ENCODE measurements at places on chromosomes 7 and 10.
A peak's percentile ranks its signal among the peaks of the same experiment; 100 is the strongest.

DNA sequence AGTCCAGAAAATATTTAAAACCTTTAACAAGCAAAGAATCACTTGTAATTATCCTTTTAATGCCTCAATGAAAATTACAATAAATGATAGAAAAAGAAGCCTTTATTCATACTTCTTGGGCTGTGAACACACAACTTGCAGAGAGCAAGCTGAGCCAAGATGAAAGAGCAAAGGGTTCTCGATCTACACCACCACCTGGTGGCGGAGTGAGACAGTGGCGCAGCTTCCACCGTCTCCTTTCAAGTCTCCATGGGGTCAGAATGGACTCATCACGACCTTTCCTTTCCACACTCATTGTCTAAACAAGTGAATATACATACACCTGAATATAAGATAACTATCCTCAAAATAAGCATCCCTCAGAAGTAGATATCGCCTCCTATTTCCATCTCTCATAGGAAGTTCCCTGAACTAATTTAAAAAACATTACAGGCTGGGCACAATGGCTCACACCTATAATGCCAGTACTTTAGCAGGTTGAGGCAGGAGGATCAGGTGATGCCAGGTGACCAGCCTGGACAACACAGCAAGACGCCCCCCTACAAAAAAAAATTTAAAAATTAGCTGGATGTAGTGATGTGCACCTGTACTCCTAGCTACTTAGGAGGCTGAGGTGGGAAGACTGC, 40.7 kb downstream of the ATE1 start:
- peak; percentile 74 for DNase-seq

DNA sequence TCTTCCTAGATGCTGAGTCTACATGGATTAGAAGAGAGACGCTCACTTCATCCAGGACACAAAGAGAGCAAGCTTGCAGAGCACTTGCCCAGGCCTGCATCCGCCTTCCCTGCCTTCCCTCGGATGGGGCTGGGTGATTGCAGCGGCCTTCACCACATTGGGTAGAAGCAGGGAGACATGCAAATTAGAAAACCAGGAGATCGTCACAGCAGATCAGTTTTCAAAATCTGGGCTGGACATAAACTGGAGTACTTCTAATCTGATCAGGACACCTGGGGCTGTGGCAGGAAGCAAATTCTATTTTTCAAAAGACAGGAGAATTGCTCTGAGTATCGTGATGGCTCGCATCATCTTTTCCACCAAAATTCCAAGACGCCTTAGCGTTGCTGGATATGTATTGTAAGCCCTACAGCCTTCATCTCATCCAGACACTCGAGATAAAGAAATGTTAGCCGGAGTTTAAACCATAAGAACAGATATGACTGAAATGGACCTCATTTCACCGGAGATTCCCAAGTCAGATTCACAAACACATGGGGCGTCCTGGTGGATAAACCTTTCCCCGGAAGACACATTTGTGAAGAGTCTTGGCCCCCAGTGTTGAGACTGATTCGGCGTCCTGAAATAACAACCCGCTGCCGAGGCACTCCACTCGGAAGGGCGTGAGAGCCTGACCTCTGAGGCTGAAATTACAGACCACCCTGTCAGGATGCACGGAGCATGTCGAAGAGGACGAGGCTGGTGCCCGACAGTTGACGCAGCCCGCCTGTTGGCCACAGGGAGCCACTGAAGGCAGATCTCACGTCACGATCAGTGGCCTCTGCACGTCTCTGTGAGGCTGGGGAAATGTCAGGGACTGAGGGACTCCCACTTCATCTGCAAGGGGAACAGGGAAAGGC, 91.2 kb upstream of the PARD3 start:
- no peak for DNase-seq

- no peak for DNase-seq
Measured at GRCh38 chr7:6376820-6377219, 70.9 kb downstream of the DAGLB start.

- no peak for DNase-seq
Measured at GRCh38 chr7:51774178-51774577, 457.6 kb upstream of the COBL start.

- DNase-seq: no peak
Measured at GRCh38 chr7:27185013-27185853, at the start of gene HOXA11. Gene HOXA11, minus strand, starts transcription at chr7:27185232. Its CDS starts 88 bp downstream, at chr7:27185144.

- no peak for DNase-seq
Measured at GRCh38 chr10:1294748-1295147, 238.6 kb downstream of the WDR37 start.

DNA sequence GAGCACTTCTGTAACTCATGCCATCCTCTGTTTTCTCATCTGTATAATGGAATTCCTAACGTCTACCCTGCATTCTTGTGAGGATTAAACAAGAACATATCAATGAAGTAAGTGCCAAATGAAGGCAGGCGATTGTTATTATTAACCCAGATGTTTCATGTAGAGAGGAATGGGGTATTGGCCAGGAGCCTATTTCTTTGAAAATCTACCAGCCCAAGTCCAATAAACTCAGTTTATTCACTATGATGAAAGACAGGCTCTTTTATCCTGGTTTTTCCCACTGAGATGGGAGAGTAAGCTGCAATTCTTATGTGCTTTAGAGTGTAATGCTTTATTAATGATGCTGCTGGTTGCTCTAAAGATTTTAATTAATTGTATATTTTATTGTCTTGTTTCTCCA, 9.6 kb downstream of the CTTNBP2 start:
- no peak for DNase-seq

DNA sequence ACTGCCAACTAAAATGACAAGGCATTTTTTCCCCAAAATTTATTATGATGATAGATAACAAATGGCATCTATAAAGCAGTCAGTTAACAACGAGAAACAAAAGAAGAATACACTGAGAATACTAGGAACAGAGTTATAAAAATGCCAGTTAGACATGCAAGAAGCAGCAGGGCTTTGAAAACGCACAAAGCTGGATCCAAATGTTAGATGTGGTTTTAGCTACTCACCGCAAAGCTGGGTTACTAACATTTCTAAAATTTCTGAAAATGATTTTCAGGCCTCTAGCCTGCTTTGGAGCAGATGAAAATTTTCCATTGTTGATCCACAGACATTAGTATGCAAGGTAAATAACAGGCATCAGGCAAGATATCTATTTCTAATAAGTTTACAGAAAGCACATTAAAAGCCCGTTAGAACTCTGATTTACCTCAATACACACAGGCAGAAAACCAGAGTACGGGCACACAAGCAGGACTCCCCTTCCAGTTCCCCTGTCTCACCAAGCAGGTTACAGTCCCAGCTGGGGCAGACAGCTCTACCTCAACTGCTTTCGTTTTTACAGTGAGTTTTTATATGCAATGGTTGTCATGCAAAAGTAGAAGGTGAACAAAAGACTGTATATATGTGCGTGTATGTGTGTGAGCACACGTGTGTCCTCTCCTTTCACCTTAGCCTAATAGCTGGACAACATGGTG, 37.9 kb downstream of the GLI3 start:
- no peak for DNase-seq

- no peak for DNase-seq
Measured at GRCh38 chr7:151719897-151720242, 157.0 kb downstream of the PRKAG2 start.

DNA sequence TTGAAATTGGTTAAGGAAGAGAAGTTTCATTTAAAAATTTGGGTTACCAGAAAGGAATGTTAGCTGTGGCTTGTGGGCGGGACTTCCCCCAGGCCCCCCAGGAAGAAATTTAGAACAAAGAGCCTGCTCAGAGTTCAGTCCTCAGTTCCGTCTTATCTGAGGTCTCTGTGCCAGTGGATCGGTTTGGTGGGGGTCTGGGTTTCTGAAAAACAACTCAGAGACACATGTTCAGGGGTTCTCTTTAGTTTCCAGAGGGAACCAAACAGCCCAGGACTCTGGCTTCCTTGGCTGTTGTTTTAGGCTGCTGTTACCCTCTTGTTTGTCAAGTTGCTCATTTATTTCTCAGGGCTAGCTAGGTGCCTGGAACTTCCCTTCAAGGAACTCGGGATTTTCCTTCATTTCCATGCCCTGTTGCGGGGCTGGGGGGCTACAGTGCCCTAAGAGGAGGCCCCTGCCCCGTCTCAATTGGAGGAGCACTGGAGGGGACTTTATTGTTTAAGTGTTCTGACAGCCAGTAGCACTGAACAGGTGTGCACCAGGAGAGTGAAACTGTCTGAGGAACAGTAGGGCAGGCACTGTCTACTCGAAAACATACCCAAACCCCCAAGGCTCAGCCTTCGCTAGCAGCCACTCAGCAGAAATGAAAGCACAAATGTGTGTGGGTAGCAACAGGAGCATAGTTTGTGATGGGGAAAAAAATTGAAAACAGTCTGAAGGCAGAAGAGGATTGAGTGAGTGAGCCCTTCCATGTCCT, 59.9 kb downstream of the ALOX5 start:
- no peak for DNase-seq

DNA sequence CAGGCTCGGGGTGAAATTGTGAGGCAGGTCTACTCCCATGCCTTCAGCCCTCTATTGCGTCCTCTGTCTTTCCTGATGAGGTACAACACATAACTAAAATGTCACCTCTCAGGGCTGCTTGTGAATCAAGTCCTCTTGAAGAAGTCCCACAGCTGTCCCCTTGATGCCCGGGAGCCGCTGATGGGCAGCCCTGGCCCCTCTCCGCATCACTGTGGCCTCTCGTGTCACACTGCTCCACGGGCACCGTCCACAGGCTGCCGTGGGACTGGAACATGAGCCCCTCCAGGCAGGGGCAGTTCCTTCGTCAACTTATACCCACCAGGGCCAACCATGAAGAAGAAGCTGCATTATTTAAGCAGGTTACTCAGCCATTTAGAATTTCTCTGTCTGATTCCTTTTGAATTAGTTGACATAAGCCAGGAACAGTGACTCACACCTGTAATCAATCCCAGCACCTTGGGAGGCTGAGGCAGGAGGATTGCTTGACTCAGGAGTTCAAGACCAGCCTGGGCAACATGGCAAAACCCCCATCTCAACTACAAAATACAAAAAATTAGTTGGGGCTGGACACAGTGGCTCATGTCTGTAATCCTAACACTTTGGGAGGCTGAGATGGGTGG, 58.5 kb upstream of the UBE3C start:
- DNase-seq: no peak

- DNase-seq: no peak
Measured at GRCh38 chr10:3179174-3179573, 6.6 kb upstream of the PITRM1 start.

- no peak for DNase-seq
Measured at GRCh38 chr7:138606236-138606635, 94.9 kb downstream of the SVOPL start.

Measured in ACHN (cell line).